ENCODE measurements at places on chromosomes 2 and 18.

DNA sequence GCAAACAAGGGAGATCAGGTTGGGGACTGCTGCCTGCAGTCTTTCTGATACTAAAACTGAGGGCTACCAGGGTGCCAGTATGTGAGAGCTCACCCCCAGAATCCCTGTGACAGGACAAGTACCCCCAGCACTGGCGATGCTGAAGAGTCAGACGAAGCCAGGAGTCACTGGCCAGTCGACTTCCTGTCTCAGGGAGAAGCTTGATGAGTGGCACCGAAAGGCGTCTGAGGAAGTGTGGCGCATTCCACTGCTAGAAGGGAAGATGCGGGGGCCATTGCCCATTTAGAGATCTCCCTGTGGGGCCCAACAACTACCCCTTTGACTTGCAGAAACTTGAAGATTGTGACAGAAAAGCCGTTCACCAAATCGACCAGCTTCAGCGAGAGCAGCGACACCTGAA is 22.0 kb downstream of the MXD1 start:
- no peak for DNase-seq

DNA sequence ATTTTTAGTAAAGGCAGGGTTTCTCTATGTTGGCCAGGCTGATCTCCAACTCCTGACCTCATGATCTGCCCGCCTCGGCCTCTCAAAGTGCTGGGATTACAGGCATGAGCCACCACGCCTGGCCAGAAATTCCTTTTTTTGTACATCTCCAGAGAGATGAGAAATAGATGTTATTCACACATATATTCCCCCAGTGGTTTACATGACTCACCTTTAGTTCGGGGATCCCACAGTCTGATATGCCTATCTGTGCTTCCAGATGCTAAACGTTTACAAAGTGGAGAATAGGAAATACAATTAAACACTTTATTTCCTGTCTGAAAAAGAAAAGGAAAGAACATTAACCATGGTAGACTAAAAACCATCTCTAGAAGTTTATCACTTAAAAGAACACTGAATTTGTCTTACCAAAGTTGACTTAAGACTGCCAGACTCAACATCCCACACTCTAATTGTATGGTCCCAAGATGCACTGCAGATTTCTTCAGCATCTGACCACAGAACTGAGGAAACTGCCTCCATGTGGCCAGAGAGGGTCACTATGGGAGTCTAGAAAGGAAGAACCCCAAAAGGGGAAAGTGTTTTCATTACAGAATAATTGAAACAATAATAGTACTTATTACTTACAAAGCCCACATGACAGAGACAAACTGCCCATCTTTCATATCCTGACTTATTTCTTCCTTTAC is 12.6 kb upstream of the ICA1L start:
- no peak for DNase-seq

DNA sequence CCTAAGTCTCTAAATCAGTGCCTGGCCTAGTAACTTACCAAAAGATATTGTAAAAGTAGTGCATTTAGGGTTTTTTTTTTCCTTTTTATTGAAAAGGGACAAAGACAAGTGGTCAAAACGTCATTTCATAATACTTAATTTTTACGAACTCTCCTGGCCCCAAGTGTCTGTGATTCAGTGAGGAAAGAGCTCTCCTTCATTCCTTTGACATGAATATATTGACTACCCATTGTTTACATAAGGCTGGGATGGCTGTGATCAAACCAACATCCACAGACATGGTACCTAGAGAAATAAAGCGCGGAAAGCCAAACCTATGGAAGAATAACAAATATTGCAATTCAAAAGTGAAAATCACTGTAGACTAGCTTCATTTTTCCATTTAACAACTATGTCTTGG is 198.4 kb downstream of the BABAM2 start:
- no peak for DNase-seq

DNA sequence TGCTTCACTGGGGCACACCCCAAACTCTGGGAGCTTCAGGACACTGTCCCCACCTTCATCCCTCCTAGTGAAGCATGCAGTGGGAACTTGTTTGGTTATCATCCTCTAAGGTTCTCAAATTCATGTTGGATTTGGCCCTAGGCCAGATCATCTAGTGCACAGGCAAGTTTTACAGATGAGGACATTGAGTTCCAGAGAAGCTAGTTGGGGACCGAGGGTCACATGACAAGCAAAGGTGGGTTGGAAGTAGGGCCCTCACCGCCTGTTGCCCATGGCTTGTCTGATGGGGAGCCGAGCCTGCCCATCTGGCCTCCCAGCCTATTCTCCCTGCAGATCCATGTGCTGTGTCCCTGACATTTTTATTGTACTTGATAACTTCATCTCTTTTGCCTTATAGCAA is 2.8 kb downstream of the PRKCE start:
- DNase-seq: no peak

GRCh38 chr2:127683757-127684156 is 8.4 kb upstream of the LIMS2 start:
- DNase-seq: no peak

- DNase-seq: no peak
These were observed 114.7 kb downstream of the FAM210A start for GRCh38 chr18:13611601-13612195.

DNA sequence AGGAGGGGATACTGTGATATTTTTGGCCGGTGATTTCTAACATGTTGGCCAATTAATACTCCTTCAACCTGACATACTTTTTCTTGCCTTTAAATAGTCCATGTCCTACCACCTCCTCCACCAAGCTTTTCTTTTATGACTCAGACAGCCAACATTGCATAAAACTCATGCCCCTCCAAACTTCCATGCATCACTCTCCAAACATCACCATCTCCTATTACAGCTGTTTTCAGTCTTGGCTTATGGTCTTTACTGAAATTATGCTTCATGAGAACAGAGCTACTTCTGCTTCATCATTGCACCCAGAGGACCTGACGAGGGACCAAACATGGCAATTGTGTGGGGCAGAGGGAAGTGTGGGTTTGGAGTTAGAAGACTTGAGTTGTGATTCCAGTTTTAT is 305.4 kb downstream of the LPIN1 start:
- DNase-seq: no peak

GRCh38 chr2:104448661-104449440 is 405.1 kb upstream of the POU3F3 start:
- DNase-seq: no peak

GRCh38 chr2:98522854-98523253 is 78.2 kb downstream of the INPP4A start:
- DNase-seq: no peak

DNA sequence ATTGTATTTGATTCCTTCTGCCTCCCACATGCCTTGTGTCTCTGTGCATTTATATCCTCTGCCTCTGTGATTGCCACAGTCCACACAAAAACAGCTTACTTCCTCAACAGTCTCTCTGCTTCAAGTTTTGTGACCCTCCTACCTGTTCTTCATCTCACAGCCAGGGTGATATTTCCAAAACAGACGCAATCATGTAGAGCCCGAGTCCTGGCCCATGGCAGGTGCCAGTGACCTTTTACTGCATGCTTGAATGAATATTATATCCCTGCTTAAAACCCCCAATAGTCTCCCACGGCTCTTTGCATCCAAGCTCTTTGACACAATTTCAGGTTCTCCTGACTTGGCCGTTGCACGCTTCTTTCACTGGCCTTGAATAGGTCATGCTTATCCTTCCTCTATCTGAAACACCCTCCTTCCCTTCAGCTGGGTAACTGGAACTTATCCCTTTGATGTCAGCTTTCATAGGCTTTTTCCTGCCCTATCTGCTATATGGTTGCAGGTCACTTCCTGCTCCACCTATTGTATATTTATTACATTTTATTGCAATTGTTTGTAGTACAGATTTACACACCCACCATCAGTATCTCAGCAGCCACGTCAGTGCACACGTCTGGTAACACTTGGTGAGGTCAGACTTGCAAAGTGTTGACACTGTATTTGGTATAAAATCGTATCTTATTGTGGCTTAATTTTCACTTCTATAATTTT is 29.7 kb upstream of the IL1B start:
- no peak for DNase-seq

GRCh38 chr2:60794271-60794863 is 38.3 kb downstream of the PAPOLG start:
- DNase-seq: peak; percentile 3
